Spinal cord (tissue), 10 donors: ENCODE measurements at places on chromosomes 7 and 10. TPM values are rescaled to one million over a fixed set of nuclear protein-coding genes. Genes with fewer than 3 reads are reported as not detected.

DNA sequence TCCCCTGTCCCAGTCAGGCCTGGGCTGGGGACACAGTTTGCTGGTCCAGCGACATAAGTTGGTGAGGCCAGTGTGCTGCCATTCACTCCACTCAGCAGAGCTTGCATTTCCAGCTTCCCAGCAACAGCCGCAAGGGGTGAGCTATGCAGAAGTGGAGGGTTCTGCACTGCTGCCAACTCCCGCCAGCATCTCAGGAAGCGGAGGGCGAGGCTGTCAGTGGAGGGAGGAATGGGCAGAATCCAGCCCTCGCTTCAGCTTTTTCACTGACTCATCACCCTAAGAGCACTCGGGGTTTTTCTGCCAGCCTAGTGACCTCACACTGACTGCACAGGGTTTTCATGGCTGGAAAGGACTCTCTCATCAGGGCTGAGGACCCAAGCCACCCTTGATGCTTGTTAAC lies 625.1 kb upstream of the MKI67 start:
- no peaks in the 10 kb centered on the region for H3K27me3 ChIP-seq
- peaks cover 6% of the 10 kb centered on the region for H3K4me1 ChIP-seq
- H3K4me3 ChIP-seq = no peak overlapping the region
- no peaks in the 10 kb centered on the region for H3K36me3 ChIP-seq
- DNase-seq = no peak
- H3K27ac ChIP-seq = no peak overlapping the region

DNA sequence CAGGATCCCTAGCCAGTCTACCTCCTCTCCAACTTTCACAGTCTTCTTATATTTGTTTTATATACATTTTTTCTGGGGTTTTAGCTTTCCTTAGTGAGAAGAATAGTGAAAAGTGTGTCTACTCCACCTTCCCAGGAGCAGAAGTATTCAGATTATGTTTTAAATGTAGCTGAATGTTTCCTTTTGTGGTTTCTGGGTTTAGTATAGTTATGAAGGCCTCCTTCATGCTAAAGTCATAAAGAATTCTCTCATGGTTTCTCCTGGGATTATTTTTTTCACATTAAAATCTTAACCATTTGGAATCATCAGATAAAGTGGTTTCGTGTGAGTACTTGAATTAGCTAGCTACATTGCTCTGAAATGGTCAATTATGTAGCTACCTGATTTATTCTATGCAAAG lies 50.9 kb downstream of the ANKMY2 start:
- no peaks in the 10 kb centered on the region for H3K27me3 ChIP-seq
- no peak for DNase-seq
- peaks cover 6% of the 10 kb centered on the region for H3K36me3 ChIP-seq
- no peak overlapping the region for H3K4me3 ChIP-seq

- no peaks in the 10 kb centered on the region for H3K27me3 ChIP-seq
- H3K4me3 ChIP-seq = no peak overlapping the region
- no peaks in the 10 kb centered on the region for H3K4me1 ChIP-seq
- no peak for DNase-seq
- H3K36me3 ChIP-seq = no peaks in the 10 kb centered on the region
These were observed 66.2 kb downstream of the AHR start for GRCh38 chr7:17364671-17365070.

The OIT3 gene
- polyA plus RNA-seq = 0.18 TPM

- H3K4me3 ChIP-seq = no peak overlapping the region
- H3K27me3 ChIP-seq = peaks cover 1% of the 10 kb centered on the region
- H3K36me3 ChIP-seq = no peaks in the 10 kb centered on the region
- H3K27ac ChIP-seq = no peak overlapping the region
These were observed 2.6 kb downstream of the TMEM243 start for GRCh38 chr7:87216701-87217508.

DNA sequence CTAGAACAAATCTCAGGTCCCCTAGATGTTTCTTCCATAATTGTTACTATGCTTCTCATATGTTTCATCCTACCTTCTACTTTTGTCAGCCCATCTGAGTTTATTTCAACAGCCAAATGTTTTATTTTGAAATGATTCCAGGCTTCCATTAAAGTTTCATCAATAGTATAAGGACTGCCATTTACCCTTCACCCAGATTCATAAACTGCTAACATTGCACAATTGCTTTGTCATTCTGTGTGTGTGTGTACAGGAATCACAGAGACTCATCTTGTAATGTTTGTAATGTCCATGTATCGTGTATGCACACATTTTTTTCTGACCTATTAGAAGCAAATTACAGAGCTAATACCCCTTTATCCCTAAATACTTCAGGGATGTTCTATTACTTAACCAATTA lies 25.5 kb downstream of the MMRN2 start:
- H3K27me3 ChIP-seq = no peaks in the 10 kb centered on the region
- H3K36me3 ChIP-seq = peaks cover 24% of the 10 kb centered on the region
- peaks cover 4% of the 10 kb centered on the region for H3K4me1 ChIP-seq
- no peak overlapping the region for H3K4me3 ChIP-seq
- no peak for DNase-seq
- no peak overlapping the region for H3K27ac ChIP-seq

- no peaks in the 10 kb centered on the region for H3K27me3 ChIP-seq
- no peaks in the 10 kb centered on the region for H3K36me3 ChIP-seq
- H3K27ac ChIP-seq = no peak overlapping the region
- no peak for DNase-seq
- H3K4me1 ChIP-seq = peaks cover 29% of the 10 kb centered on the region
These were observed 285.8 kb downstream of the CAMK1D start for GRCh38 chr10:12635127-12635541.

The MRLN gene
- polyA plus RNA-seq = not detected

- H3K4me3 ChIP-seq = no peak overlapping the region
- H3K27ac ChIP-seq = no peak overlapping the region
- no peaks in the 10 kb centered on the region for H3K36me3 ChIP-seq
- DNase-seq = no peak
These were observed 34.1 kb upstream of the RET start for GRCh38 chr10:43042503-43043341.

DNA sequence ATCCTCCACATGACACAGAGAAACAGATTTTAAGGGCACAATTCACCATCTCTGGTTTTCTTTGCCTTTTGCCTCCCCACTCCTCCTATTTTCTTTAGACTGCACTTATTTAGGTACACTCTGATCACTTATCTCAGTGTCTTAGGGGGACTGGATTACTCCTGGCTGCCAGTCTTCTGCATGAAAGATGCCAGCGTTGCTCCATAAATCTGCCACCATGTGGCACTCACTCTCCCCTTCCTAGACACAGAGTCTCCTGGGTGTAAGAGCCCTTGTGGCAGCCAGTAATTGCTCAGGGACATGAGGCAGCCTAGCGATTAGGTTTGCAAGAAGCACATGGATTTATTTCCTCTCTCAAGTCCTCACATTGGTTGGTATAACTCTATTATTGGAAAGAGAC lies 34.5 kb upstream of the RBM20 start:
- no peaks in the 10 kb centered on the region for H3K4me1 ChIP-seq
- no peaks in the 10 kb centered on the region for H3K27me3 ChIP-seq
- no peak for DNase-seq
- H3K36me3 ChIP-seq = peaks cover 3% of the 10 kb centered on the region

DNA sequence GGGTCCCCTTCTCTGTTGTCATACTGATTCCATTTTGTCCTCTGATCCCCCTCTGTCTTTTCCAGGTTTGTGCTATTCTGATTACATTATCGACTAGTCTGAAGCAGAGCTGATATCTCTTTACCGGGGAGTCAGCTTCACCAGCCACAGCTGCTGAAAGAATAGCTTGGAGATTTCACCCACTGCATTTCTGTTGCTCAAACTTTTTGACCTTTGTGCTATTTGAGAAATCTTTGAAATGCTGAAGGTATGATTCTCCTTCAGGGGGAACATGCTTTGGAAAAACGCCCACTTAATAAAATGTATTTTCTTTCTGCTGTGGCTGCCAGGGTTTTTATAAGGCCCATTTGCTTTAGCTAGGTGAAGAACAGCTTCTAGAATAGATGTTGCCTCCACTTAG lies 197.8 kb upstream of the TCF7L2 start:
- peaks cover 27% of the 10 kb centered on the region for H3K4me1 ChIP-seq
- H3K27me3 ChIP-seq = no peaks in the 10 kb centered on the region
- DNase-seq = no peak
- no peak overlapping the region for H3K4me3 ChIP-seq
- H3K27ac ChIP-seq = no peak overlapping the region
- H3K36me3 ChIP-seq = no peaks in the 10 kb centered on the region

DNA sequence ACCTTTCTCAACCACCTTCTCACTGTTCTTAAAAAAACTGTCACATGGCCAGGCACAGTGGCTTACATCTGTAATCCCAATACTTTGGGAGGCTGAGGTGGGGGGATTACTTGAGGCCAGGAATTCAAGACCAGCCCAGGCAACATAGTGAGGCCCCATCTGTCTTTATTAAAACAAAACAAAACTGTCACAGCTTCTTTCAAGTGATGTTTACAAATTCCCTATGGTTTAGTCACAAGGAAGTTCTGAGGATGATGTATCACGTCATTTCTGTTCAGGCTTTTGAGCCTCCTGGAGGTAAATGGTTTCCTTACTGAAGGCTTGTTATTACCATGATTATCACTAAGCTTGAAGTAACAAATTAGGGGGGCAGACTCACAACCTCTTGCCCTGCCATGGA lies 186.2 kb downstream of the CFTR start:
- no peak overlapping the region for H3K4me3 ChIP-seq
- H3K4me1 ChIP-seq = no peaks in the 10 kb centered on the region
- no peaks in the 10 kb centered on the region for H3K36me3 ChIP-seq
- DNase-seq = no peak
- no peaks in the 10 kb centered on the region for H3K27me3 ChIP-seq

The APBB1IP gene
- 20.4 TPM for polyA plus RNA-seq

- H3K27me3 ChIP-seq = no peaks in the 10 kb centered on the region
- no peaks in the 10 kb centered on the region for H3K4me1 ChIP-seq
- peak; percentile 9 for DNase-seq
- H3K4me3 ChIP-seq = no peak overlapping the region
These were observed 92.8 kb upstream of the FEZF1 start for GRCh38 chr7:122397381-122397780.

DNA sequence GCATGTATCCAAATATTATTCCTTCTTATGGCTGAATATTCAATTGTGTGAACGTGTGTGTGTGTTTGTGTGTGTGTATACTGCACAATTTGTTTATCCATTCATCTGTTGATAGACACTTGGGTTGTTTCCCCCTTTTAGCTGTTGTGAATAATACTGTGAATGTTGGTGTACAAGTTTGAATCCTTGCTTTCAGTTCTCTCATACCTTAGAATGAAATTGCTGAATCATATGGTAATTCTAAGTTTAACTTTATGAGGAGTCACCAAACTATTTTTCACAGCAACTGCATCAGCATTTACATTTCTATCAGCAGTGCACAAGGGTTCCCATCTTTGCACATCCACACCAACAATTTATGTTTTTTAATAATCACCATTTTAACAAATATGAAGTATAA lies 86.9 kb upstream of the GATAD1 start:
- peaks cover 7% of the 10 kb centered on the region for H3K36me3 ChIP-seq
- H3K4me3 ChIP-seq = no peak overlapping the region
- no peak overlapping the region for H3K27ac ChIP-seq
- DNase-seq = no peak
- H3K27me3 ChIP-seq = no peaks in the 10 kb centered on the region

DNA sequence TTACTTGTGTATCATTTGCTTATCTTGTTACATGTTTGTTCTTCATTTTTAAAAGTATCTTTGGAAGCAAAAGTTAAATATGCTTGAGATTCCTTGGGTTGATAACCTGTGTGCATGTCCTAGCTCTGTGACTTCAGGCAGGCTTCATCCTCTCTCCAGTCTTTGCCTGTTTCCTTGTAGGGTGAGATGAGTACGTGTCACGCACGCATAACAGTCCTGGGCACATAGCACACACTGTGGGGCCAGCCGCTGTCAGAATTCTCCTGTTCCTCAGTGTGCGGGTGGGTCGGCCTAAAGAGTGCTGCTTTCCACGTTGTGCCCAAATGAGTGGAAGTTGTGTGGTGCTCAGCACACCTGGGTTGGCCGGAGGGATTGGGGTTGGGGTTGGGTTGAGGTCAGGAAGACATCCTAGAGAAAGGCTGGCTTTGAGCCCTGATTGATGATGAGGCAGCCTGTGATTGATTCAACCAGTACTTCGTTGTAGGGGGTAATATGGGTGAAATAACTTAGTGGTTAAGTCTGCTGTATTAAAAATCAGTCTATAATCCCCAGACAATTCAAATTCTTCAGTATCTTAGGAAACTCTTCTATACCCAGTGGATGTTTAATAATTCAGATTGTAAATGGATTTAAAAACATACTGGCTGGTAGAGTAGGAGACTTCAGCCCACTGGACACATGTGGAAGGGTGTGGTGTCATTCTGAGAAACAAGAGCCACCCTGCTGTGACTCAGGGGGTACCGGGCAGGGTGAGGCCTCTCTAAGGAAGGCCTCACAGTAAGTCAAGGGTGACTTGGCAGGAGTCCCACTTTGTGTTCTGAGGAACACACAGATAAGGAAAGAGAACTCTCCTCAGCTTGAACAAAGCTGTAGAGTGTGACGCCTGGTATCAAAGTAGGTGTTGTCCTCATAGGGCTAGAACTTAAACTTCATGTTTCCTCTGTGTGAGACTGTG lies 54.8 kb downstream of the DAGLB start:
- peaks cover 5% of the 10 kb centered on the region for H3K4me1 ChIP-seq
- peaks cover 41% of the 10 kb centered on the region for H3K36me3 ChIP-seq
- no peak overlapping the region for H3K27ac ChIP-seq
- no peaks in the 10 kb centered on the region for H3K27me3 ChIP-seq
- DNase-seq = no peak

The ZPBP gene
- 0.38 TPM for polyA plus RNA-seq

DNA sequence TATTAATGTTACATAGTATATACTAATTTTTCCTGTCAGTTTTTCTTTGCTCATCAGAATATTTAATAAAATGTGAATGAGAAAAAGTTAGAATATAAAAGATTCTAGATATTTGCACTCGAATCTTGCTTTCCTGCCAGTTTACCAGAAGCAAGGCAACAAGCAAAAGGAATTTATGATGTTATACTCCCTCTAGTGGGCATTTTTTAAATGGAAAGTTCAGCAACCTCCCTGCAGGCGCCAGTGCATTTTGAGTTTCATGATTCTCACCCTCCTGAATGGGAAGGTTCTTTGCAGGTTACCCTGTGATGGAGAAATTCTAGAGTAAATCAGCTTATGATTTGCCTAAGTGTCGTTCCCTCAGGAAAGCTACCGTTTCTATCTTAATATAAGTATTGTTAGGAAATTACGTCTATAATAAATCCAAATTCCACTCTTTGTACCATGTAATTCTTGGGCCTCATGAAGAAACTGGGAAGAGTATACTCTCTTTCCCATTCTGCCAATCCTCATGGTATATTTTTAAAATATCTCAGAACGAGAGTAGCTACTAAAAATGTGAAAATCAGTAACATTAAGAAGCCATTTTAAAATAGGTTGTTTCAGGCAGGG lies 350.0 kb downstream of the CRPPA start:
- H3K4me3 ChIP-seq = no peak overlapping the region
- H3K4me1 ChIP-seq = no peaks in the 10 kb centered on the region
- H3K27me3 ChIP-seq = no peaks in the 10 kb centered on the region
- H3K36me3 ChIP-seq = no peaks in the 10 kb centered on the region

The LRIT1 gene
- polyA plus RNA-seq = not detected

The NYAP1 gene
- polyA plus RNA-seq = 63.4 TPM

- peaks cover 83% of the 10 kb centered on the region for H3K36me3 ChIP-seq
- no peaks in the 10 kb centered on the region for H3K27me3 ChIP-seq
- no peaks in the 10 kb centered on the region for H3K4me1 ChIP-seq
These were observed 14.0 kb downstream of the PRKRIP1 start for GRCh38 chr7:102410123-102410522.

The SPDYE8 gene
- polyA plus RNA-seq = 1.6 TPM

The COBL gene
- polyA plus RNA-seq = 7.8 TPM

GRCh38 chr10:98460837-98461499 lies 14.2 kb upstream of the HPS1 start:
- no peak overlapping the region for H3K27ac ChIP-seq
- peaks cover 6% of the 10 kb centered on the region for H3K4me1 ChIP-seq
- no peak overlapping the region for H3K4me3 ChIP-seq
- H3K36me3 ChIP-seq = no peaks in the 10 kb centered on the region

The MUC12 gene
- polyA plus RNA-seq = 1.9 TPM

The CALHM2 gene
- polyA plus RNA-seq = 9.3 TPM

The ANXA8L1 gene
- not detected for polyA plus RNA-seq

The HHEX gene
- 8.8 TPM for polyA plus RNA-seq
